ENCODE measurements at places on chromosomes 1 and 21.

- DNase-seq = no peak
Measured at GRCh38 chr1:245579881-245580280, 425.1 kb downstream of the KIF26B start.

DNA sequence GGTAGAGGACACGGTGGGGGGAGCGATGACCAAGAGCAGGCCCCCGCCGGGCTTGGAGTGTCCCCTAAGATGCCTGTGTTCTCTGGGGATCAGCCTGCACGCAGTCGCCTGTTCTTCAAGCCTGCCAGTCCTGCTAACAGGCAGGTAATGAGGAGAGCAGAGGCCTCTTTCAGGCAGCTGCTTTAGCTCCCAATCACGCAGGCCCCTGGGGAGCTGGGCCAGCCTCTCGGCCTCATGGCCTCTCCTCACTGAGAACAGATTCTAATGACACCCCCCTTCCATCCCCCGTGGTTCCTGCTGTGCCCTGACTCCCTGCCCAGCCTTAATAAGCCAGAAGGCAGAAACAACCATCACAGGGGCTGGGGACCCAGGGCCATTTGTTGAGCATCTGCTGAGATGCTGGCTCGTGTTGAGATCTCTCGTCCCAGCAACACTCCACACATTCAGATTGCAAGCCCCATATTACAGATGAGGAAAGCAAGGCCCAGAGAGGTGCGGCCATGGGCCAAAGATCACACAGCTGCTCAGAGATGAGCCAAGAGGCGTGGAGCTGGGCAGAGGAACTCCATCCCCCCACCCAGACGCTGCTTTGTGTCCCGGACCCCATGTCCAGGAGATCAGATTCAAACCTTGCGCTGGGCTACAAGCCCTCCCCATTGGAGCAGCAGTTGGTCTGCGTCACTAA, 71.6 kb upstream of the CASZ1 start:
- no peak for DNase-seq

- no peak for DNase-seq
Measured at GRCh38 chr1:81982523-81982922, 181.8 kb downstream of the ADGRL2 start.

DNA sequence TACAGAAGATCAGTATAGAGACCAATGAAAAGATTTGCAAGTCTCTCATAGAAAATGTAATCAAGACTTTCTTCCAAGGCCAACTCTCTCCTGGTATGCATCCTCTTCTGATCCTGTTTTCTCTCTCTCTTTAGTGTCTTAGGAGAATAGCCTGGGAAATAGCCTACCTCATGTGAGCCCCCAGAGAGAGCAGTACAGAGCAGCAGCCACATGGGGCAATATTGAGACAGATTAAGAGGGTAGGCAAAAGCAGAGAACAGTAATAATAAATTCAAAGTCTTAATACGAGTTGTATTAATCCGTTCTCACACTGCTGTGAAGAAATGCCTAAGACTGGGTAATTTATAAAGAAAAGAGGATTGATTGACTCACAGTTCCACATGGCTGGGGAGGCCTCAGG, 61.4 kb downstream of the RNASEL start:
- no peak for DNase-seq

- no peak for DNase-seq
Measured at GRCh38 chr1:245306628-245307410, 152.0 kb downstream of the KIF26B start.

DNA sequence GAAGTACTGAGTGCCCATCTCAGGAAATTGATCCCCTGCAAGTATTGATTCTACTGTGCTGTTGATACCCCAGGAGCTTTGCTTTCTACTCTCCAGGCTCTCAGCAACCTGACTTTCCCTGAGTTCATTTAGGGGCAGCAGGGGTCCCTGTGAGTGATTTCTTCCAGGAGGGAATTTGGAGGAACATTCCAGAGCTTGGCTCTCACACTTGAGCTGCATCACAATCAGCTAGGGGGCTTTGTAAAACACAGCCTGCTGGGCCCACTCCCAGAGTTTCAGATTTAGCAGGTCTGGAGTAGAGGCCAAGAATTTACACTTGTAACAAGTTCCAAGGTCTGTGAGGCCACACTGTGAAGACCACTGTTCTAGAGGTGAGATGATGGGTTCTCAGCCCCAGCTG, 16.1 kb upstream of the ACTL8 start:
- DNase-seq = no peak

- no peak for DNase-seq
Measured at GRCh38 chr1:174413632-174414031, 34.1 kb upstream of the GPR52 start.

DNA sequence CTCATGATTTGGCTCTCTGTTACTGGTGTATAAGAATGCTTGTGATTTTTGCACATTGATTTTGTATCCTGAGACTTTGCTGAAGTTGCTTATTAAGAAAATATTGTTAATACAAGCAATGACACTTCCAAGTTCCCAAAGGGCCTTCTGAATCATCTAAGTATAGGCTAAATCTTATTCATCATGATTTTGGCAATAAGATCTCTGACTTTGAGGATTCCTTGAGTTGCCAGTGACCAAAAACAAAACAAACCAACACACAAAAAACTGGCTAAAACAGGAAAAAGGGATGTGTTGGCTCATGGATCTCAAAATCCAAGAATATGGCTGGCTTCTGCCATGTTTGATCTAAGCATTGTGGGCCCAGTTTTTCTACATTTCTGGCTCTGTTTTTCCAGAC, 163.4 kb downstream of the HHIPL2 start:
- DNase-seq = no peak

GRCh38 chr21:38908537-38908936, 102.8 kb downstream of the ETS2 start:
- no peak for DNase-seq
